ENCODE measurements at places on chromosomes 5 and 9.

DNA sequence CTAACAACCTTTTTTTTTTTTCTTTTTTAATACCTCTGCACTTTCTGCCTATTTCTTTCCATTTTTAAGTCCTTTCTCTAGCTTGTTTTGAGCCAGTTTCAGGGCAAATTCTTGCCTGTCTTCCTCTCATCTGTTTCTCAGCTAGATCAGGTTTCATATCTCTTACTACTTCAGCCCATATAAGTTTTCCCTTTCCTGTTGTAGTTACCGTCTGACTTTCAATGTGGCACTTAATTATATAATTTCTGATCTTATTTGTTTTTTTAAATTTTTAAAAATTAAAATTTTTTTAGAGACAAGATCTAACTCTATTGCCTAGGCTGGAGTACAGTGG lies 104.7 kb upstream of the ELL2 start:
- DNase-seq = no peak

DNA sequence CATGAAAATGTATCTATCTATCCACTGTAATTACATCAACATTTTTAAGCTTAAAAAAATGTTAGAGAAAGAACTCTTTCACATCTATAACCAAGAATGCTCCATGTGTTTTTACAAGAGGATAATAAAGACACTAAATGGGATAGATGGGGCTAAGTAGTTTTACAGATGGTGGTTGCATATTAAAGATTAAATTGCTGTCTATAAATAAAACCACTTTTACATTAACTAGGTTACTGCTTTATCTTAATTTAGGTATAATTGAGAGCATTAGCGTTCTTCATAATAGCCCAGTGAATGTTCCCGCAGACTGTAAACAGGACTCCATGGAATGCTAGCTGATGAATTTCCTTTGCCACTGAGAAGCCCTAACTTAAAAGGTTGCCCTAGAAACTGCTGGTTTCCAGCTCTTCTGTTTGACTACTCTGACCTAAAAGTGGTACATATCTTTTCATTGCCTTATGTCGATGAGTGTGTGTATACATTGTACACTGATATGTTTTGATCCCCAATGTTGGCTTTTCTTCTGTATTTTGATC lies 117.9 kb downstream of the SGCD start:
- no peak for DNase-seq

GRCh38 chr9:6897207-6897822 lies 139.5 kb downstream of the KDM4C start:
- DNase-seq = no peak

DNA sequence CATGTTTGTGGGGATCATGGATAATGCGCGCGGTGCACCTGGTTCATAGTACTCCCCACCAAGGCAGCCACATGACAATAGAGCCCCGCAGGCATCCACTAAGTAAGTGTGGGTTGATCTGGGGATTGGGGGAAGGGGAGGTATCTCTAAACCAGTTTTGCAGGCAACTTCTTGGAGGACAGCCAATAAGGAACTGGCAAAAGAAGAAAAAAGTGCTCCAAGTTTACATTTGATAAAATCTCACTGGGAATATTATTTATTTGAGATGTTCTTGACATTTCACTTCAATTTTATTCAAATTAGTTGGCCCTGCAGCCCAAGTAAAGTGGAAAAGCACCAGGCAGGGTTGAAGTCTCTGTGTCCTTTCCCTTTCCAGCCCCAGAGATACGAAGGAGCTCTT lies 8.5 kb downstream of the FBP1 start:
- no peak for DNase-seq

DNA sequence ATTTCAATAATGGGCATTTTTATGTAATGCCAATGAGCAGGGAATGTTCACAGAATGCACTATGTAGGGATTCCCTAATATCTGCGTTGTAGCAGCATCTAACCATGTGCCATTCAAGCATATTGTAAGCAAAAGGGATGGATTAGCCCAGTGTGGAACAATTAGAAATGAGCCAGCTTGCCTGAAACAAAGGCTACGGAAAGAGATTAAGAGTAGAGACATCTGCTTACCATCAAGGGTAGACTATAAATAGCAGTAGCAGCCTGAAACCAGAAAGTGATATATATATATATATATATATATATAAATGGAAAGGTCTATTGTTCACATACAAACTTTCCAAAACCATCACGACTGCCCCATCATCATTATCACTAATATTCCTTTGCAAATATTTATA lies 31.9 kb upstream of the CEP120 start:
- DNase-seq = no peak

DNA sequence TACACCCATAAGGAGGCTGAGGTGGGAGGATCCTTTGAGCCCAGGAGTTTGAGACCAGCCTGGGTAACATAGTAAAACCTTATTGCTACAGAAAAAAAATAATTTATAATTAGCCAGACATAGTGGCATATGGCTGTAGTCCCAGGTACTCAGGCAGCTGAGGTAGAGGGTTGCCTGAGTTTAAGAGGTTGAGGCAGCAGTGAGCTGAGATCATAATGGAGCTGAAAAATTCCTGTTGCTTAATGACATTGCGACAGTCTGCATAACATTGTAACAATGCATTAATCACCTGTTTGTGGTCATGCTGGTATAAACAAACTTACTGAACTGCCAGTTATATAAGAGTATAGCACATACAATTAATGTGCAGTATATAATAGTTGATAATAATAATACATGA lies 214.2 kb downstream of the TRIM32 start:
- no peak for DNase-seq

DNA sequence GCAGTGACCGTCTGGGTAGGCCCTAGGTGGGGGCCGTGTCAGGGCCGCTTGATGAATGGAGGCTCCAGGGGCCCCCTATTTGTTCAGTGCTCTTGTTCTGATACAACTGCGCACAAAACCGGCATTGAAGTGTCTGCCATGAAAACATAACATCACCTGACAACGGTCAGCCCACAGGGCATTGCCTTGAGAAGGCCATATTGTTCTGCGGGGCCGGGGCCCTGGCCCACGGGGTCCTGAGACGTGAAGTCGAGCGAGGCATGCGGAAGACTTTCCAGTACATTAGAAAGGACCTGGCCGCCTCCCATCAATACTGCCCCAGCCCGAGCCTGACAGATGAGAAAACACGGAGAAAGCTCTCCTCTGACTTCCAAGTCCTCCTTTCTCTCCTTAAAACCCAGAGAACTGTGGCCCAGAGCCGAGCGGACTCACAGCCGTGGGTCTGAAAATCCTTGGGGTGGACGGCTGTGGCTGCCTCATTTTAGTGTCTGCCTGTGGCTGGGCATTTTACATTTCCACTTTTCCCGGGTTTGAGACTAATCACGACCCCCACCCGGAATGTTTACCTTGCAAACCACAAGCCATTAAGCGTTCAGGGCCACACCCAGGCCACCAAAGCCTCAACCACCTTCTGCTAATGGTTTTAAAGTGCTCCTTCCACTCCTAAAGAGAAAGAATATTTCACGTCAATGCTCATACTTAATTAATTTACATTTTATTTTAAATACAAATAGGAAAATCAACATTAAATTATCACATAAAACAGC lies 391.0 kb upstream of the IRX2 start:
- no peak for DNase-seq

- DNase-seq = peak; percentile 40
Observed at GRCh38 chr5:67047160-67047559, 149.4 kb downstream of the CD180 start.

DNA sequence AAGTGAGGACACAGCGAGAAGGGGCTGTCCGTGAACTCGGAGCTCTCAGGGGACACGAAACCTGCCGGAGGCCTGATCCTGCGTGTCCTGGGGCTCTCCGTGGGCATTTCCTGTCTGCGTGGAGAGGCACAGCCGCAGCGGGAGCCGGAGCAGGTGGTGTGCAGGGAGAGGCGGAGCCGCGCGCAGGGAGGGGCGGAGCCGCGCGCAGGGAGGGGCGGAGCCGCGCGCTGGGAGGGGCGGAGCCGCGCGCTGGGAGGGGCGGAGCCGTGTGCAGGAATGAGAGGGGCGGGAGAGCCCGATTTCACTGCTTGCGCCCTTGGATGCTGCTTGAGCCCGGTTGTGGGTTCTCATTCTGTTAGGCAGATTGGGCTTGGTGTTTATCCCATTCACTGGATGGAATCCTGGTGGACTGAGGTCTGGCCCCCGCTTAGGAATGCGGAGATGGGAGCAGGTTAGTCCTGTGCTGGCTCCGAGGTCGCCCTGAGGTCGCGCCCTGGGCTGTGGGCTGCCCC lies 26.7 kb downstream of the NDUFS6 start:
- peak; percentile 32 for DNase-seq

- DNase-seq = no peak
Observed at GRCh38 chr9:35277628-35278359, 116.0 kb downstream of the UNC13B start.

DNA sequence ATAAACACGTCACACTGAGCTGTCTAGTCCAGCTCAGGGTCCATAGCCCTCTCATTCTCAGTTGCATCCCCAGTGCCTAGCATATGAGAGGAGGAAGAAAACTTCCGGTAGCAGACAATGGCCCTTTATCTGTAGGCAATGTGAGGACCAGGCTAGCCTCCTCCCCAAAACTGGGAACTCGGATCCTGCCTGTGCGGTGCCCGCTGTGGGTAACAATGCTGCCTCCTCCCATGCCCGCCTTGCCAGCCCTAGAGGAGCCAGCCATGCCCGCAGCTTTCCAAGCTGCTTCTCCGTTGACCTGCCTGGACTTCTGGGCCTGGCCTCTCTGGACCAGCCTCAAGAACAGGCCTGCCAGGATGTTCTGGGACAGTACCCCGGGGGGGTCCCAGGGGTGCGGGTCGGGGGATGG lies 74.6 kb upstream of the ORM1 start:
- no peak for DNase-seq

DNA sequence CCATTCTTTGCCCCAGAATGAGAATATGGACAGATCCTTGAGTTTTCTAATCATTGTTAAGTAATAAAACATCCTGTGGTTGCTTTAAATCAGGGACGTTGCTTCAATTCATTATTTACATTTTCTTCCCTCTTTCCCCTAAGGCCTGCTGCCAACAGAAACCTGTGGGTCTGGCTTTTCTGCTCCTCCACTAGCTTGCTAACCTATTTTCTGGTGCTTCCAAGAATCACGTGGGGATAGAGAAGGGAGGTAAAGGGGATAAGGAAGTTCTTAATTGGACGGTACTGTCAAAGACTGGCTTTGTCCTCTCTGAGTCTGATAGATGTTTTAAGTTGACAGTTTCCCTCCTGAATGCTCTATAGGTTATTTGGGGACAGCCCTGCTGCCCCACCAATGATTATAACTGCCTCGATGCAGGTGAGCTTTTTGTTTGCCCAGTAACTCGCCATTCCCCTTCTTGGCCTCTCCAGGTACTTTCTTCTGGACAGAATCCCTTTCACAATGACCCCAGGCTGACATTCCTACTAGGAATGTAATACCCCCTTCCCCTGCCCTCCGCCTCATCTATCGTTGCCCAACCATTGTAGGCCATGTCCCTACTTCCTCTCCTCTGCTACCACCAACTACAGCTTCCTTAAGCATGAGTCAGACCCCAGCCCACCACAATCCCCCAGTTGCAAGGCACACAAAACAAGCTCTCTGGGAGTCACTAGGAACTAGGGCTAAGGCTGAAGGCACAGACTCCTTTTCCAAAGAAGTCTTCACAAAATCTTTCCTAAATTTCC lies 19.9 kb upstream of the CPEB4 start:
- peak; percentile 53 for DNase-seq

GRCh38 chr9:36150574-36151315 lies 14.2 kb downstream of the GLIPR2 start:
- no peak for DNase-seq

DNA sequence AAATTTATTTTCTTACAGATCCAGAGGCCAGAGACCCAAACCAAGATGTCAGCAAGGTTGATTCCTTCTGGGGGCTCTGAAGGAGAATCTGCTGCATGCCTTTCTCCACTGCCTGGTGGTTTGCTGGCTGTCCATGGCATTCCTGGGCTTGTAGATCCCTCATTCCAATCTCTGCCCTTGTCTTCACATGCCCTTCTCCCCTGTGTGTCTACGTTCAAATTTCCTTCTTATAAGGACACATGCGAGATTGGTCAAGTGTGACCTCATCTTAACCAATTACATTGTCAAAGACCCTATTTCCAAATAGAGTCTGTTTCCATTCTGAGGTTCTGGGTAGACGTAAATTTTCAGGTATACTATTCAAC lies 84.5 kb upstream of the RAI14 start:
- no peak for DNase-seq

- DNase-seq = peak; percentile 50
Observed at GRCh38 chr9:130940693-130941576, 1.9 kb upstream of the FIBCD1 start.

GRCh38 chr5:9951865-9952516 lies 297.7 kb downstream of the ATPSCKMT start:
- no peak for DNase-seq

DNA sequence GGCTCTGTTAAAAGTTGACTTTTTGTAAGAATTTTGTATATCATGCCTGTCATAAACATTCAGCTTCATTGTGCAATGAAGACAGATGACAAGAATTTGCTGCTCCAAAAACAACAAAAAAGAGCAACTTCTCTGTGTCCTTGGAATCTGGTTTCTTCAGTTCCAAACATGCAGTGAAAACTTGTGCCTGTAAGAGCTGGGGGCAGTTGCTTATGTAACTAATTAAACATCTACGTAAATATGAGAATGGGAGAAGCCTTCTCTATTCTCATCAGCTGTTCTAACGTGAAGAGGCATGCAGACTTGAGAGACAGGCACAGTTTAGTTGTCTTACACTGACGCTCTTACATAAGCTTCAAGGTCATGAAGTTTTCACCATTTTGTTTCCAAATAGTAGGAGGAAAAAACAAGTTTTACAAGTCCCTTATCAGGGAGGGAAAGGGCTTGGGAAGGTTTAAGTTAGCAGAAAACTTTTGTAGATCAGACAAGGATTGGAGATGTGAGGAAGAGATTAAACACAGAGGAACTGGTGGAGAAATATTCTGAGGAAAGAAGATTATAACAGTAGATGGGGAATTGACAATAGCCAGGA lies 170.4 kb downstream of the RFK start:
- no peak for DNase-seq

DNA sequence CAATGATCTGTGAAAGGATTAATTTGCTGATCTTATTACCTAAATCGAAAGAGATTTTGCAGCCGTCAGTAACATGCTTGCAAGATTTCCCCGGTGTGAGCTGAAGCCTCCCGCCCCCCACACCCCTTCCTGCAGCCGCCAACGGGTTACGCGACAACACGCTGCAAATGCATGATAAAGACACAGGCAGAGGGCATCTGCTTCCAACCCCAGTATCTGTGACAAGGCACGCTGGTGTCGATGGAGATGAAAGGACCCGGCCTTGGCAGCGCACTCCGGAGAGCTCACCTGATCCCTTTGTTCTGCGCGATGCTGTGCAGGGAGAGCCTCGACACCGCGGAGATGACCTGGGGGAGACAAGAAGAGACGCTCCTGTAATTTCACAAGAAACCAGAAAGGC lies 122.9 kb upstream of the SARDH start:
- peak; percentile 89 for DNase-seq

DNA sequence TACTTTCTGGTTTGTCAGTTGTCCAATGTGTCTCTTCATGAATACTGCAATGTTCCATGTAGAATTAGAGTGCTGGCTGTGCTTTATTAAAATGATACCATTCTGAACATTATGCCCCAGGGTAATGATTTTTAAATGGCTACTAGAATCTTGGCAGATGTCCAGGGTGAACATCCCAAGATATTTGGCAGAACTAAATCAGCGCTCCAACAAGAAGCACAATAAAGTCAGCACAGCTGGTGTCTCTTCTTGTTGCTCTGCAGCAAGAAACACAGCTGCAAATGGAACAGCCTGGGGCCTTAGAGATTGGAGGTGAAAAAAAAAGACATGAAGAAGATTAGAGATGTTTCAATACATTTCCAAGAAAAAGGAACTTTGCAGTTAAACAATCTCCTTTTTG lies 248.3 kb downstream of the CDH18 start:
- DNase-seq = no peak

- DNase-seq = no peak
Observed at GRCh38 chr5:38381361-38381760, 123.0 kb downstream of the EGFLAM start.

GRCh38 chr5:84436866-84437265 lies 52.2 kb upstream of the EDIL3 start:
- no peak for DNase-seq

Measured in hematopoietic multipotent progenitor cell treated with erythropoietin and hydrocortisone succinate and interleukin-3 and kit ligand, for 4 days (in vitro differentiated cells).